Anterior cingulate cortex (tissue), 58 donors: ENCODE measurements at places on chromosomes 16 and 17.

- DNase-seq: no peak
Observed at GRCh38 chr16:30736995-30737793, 11.0 kb upstream of the PHKG2 start.

GRCh38 chr16:52906281-52906680 is 146.4 kb downstream of the CHD9NB start:
- no peak for DNase-seq

GRCh38 chr16:30698139-30698815 is 694 bp upstream of the SRCAP start:
- peak; percentile 58 for DNase-seq

GRCh38 chr17:79074649-79075445 is at the start of gene ENGASE:
TSS of gene ENGASE (plus strand) at chr17:79074824. CDS start at chr17:79074945, 121 bp downstream.
- DNase-seq: peak; percentile 83

DNA sequence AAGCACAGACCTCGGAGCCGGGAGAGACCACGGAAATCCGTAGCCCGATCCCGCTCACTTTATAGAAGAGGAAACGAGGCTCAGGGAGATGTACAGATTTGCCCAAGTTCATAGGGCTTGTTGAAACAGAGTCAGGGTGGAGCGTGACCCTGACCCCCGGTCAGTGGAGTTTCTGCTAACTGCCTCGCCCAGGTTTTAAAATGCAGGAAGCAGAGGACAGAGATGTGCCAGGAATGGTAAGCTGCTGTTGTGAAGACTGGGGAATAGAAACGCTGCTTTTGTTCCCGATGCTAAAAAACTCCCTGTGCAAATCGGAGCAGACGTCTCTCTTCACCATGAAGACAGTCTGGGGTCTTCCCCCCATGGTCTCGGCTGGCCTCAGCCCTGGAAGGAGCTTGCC is 403.0 kb downstream of the SEC14L1 start:
- no peak for DNase-seq

- no peak for DNase-seq
Observed at GRCh38 chr16:21600031-21600773, 825 bp downstream of the METTL9 start.

GRCh38 chr17:42409523-42410318 is 13.3 kb downstream of the CAVIN1 start:
- no peak for DNase-seq

DNA sequence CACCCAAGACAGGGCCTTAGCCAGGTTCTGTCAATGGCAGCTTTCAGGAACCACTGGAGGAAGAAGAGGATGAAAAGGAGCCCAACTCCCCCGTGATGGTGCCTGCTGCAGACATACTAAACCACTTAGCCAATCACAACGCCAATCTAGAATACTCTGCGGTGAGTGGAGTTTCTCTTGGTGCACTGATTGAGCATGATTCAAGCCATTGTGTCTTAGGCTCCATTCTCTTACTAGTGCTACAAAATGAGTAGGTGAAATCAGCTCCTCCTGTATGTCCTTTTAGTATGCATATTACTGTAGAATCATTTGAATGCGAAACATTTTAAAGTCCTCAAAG is 1.4 kb downstream of the SETD6 start:
- DNase-seq: no peak

DNA sequence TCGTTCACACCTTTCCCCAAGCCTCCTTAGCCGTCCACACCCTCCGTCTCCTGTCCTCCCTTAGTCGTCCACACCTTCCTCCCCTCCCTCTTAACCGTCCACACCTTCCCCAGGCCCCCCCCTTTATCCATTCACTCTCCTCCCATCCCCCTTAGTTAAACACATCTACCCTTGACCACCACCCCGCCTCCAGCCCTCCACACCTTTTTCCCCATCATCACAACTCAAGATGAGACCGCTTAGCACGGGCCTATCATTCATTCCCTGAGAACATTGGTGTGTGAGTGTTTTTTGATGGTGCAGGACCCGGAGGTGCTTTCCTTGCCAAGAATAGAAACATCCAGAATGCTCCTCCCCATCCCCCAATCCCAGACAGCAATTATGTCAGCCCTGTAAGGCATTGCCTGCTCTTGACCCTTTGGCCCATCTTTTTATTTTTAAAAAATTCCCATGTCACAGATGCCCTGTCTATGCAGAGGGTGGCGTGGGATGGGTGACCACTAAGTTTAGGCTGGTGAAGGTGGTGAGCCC is 1.4 kb downstream of the TENT4B start:
- DNase-seq: no peak

- peak; percentile 48 for DNase-seq
Observed at GRCh38 chr16:57694725-57695679, at the start of gene DRC7. TSS of gene DRC7 (plus strand) at chr16:57694806. CDS start at chr16:57697950, 3,144 bp downstream.

GRCh38 chr17:3914312-3914670 is 2.0 kb downstream of the P2RX1 start:
- DNase-seq: no peak

DNA sequence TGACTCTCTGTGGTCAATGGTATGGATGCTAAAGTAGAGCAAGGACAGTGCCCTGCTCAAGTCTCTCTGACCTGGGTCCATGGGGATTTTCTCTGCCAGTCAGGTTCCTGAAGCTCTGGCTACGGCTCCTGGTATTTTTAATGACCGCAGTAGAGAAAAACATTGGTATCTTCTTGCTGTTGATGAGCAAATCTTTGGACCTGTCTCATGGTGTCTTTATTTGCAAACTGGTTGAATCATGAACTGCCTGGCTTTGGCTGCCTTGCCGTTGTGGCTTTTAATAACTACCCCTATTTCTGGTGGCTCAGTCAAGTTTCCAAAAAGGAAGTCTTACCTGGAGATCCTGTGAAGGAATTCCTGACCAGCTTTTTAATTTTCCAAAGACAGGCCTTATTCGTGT is 8.7 kb downstream of the FAM234A start:
- DNase-seq: no peak

- no peak for DNase-seq
Observed at GRCh38 chr17:45432405-45433158, at the start of gene ARHGAP27. TSS of gene ARHGAP27 (minus strand) at chr17:45432870. CDS start at chr17:45430279, 2,591 bp downstream.

GRCh38 chr16:56316545-56316944 is 108.8 kb downstream of the AMFR start:
- no peak for DNase-seq

GRCh38 chr16:83606486-83607030 is 201.2 kb upstream of the HSBP1 start:
- DNase-seq: no peak

DNA sequence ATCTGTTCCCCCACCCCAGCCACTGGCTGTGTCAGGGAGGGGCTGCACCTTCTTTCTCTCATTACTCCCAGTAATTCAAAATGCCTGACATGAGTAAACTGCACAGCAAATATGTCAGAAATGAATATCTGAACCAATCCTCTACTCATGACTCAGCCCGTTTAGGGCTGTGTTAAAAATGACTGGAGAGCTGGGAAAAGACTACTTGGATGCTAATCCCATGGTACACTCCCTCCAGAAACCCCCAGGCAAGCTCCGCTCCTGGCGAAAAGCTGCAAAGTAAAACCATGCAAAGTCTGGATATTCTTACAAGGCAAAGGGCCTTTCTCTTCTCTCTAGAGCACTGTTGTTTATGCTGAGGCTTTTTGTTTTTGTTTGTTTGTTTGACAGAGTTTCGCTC is 448.1 kb upstream of the DYNLRB2 start:
- no peak for DNase-seq

DNA sequence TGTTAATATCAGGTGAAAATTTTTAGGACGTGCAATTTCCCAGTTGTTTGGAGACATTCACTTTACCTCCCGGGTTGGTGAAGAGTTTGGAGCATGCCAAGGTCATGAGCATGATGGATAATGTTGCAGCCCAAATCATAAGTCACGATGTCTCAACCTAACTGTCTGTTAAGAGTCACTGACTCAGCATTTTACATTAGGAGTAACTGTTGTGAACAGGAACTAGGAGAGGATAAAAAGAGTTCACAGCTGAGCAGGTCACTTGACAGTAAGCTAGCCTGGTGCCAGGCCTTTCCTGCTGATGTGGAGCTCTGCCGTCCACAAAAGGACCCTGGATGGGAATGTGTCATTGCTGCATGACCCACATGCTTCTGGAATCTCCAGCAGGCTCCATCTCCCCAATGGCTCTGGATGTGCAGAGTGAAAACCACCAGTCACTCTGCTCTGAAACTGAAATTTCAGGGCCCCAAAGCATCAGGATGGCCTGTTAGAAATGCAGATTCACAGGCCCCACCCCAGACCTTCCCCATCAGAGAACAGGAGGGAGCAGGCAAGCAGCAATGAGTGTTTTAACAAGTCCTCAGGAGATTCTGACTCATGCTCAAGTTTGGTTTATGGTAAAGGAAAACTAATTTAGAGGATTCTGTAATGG is 371.6 kb upstream of the MAF start:
- no peak for DNase-seq

DNA sequence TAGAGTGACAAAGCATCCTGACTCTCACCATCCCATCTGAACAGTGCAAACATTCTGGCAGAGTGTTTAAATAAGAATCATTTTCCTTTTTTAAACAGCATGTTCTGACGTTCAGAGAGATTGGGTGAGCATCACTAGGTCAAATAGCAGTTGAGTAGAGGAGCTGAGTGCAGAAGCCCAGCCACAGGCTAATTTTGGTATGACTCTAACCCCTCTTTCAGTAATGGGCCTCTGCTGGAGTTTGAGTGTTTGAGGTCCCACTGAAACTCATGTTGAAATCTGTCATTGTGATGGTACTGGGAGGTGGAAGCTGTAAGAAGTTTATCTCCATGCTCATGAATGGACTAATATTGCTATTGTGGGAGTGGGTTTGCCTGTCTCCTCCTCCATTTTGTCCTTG is 194.4 kb downstream of the SALL1 start:
- no peak for DNase-seq

DNA sequence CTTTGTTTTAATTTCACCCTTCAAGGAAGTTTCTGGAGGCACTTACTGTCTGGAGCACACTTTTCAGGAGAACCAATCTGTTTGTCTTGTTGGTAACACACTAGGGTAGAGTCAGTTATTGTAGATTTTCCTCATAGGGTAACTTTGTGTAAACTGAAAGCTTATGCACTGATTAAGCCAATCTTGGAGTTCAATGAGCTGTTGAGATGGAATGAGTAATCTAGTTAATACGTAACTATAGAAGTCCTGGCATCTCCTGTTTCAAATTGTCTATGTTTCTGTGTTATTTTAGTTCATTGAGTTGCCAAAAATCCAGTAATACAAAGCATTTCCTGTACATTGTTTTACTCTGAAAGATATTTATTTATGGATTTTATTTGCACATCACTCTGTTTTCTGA is 111.6 kb upstream of the HAS3 start:
- DNase-seq: no peak

DNA sequence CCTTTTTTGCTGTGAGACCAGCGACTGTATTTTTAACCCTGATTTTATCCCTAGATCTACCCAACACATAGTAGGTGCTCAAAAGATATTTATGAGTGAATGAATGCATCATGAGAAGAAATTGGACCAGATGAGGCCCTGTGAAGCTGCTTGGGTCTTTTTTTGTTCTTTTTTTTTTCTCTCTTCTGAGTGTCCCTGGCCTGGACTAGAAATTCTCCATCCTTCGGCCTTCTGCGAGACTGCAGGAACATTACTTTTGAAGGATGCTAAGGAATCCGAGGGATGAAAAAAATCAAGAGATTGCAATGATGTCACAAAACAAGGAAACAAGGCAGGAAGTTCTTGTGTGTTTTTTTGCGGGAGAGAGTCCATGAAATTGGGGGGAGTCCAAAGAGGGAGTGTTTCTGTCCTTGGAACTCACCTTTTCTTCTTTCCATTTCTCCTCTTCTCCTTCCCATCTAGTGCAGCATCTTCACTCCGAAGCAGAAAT is 560 bp upstream of the RUSF1 start:
- peak; percentile 7 for DNase-seq

DNA sequence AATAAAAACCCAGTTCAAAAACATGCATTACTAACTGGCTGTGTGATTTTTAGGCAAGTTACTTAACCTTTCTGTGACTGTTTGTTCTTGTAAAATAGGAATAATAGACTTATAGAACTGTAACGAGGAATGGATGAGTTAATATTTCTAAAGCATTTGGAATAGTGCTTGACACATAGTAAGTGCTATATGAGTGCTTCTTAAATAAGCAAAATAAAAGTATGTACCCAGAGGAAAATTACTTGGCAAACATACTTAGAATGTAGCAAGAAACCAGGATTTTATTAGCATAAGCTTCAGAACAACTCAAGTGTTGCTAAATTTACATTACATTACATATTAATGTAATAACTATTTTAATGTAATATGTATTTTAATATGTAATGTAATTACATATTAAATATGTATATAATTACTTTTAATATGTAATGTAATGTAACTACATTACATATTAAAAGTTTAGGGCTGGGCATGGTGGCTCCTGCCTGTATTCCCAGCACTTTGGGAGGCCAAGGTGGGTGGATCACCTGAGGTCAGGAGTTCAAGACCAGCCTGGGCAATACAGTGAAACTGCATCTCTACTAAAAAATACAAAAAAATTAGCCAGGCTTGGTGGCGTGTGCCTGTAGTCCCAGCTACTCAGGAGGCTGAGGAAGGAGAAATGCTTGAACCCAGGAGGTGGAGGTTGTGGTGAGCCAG is 14.2 kb downstream of the NFAT5 start:
- no peak for DNase-seq

DNA sequence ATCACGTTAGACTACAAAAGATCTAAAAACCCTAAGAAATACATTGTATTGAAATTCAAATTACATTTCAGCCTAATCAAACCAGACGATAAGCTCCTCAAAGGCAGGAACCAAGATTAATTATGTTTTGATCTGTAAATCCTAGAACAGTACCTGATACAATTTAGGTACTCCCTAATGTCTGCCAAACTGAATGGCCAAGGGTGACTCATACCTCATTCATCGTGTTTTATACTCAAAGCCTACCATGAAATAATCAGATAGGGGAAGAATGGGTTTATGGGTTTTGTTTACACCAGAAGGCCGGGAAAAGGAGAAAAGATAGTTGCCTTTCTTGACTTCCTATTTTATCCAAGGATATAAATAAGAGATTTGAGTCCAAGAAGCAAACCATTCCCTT is 19.3 kb downstream of the MMD start:
- no peak for DNase-seq

GRCh38 chr16:694863-695354 is 4.7 kb upstream of the WDR24 start:
- no peak for DNase-seq

GRCh38 chr17:27382025-27382424 is 74.2 kb upstream of the KSR1 start:
- no peak for DNase-seq

DNA sequence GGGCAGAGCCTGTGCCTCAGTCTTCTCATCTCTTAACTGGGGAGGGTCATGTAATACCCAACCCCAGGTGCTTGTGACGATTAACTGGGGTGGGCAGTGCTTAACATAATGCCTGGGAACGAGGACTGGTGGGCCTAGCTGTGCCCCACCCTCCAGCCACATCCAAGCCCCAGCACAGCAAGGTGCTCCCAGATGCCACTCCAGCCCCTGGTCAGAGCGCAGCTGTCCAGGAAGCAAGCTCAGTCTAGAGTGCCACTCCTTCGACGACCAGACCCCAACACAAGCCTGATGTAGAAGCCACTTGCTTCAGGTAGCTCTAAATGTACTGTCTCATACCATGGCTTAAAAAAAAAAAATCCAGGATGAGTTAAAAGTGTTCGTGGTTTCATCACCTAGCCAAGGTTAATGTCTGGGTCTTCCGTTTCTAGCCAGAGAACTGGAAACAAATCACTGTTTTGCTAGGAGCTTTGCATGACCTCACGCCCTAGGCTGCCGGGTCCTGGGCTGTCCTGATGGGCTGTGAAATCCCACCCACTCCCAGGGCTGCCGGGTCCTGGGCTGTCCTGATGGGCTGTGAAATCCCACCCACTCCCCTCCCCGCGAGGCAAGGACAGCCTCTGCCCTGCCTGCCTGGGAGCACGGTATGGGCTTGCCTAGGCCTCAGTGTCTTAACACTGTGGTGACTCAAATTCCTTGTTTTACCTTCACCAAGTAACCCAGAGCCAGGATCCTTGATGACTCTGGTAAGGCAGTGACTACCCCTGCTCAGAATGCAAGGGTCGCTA is 7.7 kb downstream of the MIEF2 start:
- DNase-seq: no peak
